ENCODE measurements at places on chromosomes 12 and 14.
A peak's percentile ranks its signal among the peaks of the same experiment; 100 is the strongest.

- DNase-seq = no peak
Observed at GRCh38 chr14:35155962-35156361, 33.6 kb downstream of the PRORP start.

DNA sequence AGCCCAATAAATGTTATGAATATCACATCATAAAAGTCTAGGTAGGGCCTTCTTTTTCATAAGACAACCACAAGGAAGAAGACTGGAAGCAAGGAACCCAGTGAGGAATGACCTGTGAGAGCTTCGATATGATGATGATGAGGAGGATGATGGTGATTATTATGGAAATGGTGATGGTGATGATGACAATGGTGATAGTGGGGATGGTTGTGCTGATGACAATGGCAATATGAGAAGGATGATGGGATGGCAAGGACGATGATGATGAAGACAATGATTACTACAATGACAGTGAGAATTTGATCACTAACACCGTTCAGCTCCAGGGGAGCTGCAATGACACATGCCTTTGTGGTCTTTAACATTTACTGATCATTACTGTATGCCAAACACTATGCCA is 7.7 kb upstream of the CKAP4 start:
- no peak for DNase-seq

GRCh38 chr14:39393289-39393688 is 38.9 kb downstream of the FBXO33 start:
- no peak for DNase-seq

GRCh38 chr14:36315159-36315853 is 5.1 kb downstream of the MBIP start:
- DNase-seq = peak; percentile 59

GRCh38 chr12:19893514-19893913 is 454.2 kb downstream of the AEBP2 start:
- DNase-seq = no peak
